H9 (cell line): ENCODE measurements at places on chromosomes 11 and 22. TPM values are rescaled to one million over a fixed set of nuclear protein-coding genes. Genes with fewer than 3 reads are reported as not detected.

The TRPC6 gene
- total RNA-seq, result 12.5 and 14.4 TPM in 2 replicates

The OR8A1 gene
- total RNA-seq, result not detected in 2 replicates

The COMMD9 gene
- 47.0 and 47.4 TPM in 2 replicates for total RNA-seq

GRCh38 chr11:116948391-116948790 lies 111.0 kb upstream of the APOA1 start:
- DNase-seq, result no peak

- no peak for DNase-seq
Observed at GRCh38 chr22:38456841-38457699, 2.1 kb upstream of the KCNJ4 start.
